ENCODE measurements at places on chromosomes 7 and 10.

DNA sequence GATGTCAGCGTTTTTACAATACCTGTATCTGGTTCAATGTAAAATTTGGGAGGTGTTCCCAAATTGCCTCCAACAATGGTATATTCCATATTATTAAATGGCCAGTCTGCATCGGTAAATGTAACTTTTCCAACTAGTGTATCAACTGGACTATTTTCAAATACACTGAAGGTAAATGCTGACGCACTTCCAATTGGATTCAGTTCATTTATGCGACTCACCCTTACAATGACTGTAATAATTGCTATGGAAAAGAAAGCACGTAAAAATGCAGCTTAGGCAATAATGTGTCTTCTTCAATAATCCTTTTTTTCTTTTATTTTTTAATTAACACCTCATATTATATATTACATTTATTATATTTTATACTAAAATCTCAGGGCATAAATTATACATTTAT is 209.1 kb downstream of the HGF start:
- DNase-seq = no peak

GRCh38 chr10:86951184-86951761 is 6.1 kb downstream of the MMRN2 start:
- no peak for DNase-seq

DNA sequence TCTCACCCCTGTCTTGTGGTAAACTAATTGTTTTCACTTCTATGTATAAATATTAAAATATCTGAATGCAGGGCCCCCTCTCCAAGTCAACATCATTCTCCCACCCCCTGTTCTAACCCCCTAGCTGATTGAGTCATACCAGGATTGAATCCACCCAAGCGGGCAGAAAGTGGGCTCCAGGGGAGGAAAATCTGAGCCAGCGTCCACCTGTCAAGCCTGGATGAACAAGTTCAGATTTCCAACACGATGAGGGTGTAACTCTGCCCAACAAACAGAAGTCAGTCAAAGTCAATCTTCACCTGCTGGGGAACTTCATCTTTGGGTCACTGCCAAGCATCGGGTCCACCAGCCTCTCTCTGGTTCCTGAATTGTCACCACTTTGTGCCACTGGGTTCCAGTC is 162.9 kb upstream of the CELF2 start:
- DNase-seq = no peak

DNA sequence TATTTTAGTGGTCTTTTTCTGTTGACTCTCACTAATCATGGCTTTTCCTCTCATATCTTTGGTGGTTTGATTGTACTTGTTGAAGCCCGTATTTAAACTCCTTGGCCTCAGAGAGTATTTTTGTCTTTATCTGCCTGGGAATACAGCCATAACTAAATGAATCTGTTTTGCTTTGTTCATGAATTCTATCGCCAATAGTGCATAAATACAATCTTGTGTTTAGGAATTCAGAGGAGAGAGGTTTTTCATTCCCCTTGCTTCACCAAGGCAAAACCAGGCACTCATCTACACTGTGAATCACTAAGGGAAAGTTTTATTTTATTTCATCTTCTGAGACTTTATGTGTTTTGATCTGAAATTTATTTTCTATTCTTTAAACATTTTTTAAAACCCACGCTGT is 152.7 kb downstream of the BICC1 start:
- DNase-seq = no peak

GRCh38 chr10:73359492-73359891 is 828 bp upstream of the CFAP70 start:
- no peak for DNase-seq

DNA sequence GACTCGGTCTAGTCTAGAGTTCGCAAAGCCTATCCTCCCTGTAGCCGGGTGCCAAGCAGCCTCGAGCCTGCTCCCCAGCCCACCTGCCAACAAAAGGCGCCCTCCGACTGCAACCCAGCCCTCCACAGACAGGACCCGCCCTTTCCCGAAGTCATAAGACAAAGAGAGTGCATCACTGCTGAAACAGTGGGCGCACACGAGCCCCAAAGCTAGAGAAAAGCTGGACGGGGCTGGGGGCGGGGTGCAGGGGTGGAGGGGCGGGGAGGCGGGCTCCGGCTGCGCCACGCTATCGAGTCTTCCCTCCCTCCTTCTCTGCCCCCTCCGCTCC is 622 bp upstream of the COL1A2 start:
- DNase-seq = no peak

- no peak for DNase-seq
Observed at GRCh38 chr10:24170199-24170598, 38.7 kb upstream of the KIAA1217 start.

- peak; percentile 65 for DNase-seq
Observed at GRCh38 chr7:105388356-105389087, at the start of gene SRPK2. Gene SRPK2 (minus strand): TSS chr7:105388921.

- no peak for DNase-seq
Observed at GRCh38 chr7:37981664-37982063, 61.2 kb downstream of the EPDR1 start.

All from hematopoietic multipotent progenitor cell treated with erythropoietin and hydrocortisone succinate and interleukin-3 and kit ligand, for 8 days (in vitro differentiated cells).